NCI-H1930 (cell line): ENCODE measurements at places on chromosomes 4 and X.

- no peak for DNase-seq
Measured at GRCh38 chrX:43580621-43581020, 75.5 kb upstream of the MAOA start.

- no peak for DNase-seq
Measured at GRCh38 chrX:68989865-68990606, 161.2 kb downstream of the EFNB1 start.

DNA sequence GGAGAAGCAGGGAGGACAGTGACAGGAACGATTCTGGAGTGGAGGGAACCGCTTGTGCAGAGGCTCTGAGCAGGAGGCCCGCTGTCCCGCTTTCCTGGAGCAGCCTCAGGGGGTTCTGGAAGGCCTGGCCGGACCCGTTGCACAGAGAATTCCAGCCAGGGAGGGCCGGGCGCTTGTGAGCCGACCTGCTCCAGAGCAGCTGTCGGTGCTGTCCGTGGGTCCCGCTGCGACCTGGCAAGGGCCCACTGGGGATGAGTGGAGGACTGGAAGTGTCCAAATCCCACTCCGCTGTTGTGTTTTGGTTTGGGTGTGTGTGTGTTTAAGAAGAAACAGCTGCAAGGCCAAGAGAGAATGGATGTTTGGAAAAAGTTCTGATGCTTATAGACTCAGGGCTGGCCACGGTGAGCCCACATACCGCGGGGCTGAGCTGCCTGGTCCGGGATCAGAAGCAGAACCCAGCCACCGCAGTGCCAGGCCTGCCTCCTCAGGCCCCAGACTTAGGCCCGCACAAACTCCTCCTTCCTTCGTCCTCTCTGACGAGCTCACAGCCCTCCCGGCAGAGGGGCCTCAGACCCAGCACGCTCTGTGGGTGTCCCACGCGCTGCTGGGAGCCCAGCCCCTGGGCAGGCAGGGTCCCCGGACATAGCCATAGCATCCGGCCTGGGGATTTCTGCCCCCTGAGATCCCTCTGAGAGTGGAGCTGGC lies 73.9 kb downstream of the HTRA3 start:
- DNase-seq = no peak

- no peak for DNase-seq
Measured at GRCh38 chr4:38791010-38791409, 8.2 kb upstream of the TLR10 start.

- no peak for DNase-seq
Measured at GRCh38 chr4:112289407-112290253, 3.9 kb upstream of the TIFA start.

DNA sequence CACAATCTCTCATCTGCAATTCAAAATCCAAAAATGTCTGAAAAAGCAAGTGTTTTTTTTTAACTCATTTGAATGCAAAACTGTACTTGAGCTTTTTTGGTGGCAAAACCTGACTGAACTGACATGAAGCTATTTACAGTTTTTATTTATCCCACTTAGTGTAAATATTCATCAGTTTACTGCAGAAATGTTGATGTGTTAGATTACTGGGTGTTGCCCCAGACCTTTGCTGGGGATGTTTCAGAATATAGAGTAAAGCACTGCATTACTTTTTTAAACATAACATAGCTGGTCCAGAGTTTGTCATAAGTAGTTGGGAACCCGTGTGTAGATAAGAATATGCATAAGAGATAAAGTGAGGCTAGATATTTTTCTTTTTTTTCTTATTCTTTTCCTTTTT lies 27.3 kb downstream of the PTPN13 start:
- DNase-seq = no peak

GRCh38 chr4:82614838-82615449 lies 53.2 kb upstream of the TMEM150C start:
- no peak for DNase-seq

GRCh38 chrX:45157647-45158046 lies 43.0 kb downstream of the DIPK2B start:
- DNase-seq = no peak

- DNase-seq = no peak
Measured at GRCh38 chrX:45850197-45850774, 649.6 kb upstream of the DIPK2B start.

DNA sequence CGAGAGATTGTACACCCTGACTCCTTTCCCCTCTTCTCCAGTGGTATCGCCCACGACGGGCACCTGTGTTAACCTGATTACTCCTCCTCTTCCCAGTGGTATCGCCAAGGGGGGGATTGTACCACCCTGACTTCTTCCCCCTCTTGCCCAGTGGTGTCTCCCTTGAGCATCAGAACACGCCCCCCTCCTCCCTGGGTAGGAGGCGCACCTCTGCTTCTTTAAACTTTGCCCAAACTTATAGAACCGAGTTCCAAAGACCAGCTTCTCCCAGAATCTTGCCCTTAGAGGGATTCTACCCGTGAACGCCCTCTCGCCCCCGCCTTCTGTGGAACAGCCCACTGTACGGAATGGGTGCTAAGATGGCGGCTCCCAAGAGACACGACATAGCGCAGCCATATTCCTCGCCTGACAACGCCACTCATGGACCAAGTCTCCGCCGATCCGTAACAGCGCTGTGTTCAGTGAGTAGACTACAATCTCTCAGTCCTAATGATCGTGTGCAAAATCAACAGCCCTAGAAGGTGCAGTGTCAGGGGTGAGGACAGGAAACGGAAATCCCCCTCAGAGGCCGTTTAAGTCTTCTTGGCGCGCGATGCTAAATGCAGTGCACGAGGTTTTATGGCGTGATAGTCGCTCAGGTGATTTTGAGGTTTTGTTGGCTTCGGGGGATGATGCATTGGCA lies 4.2 kb upstream of the ZNF157 start:
- peak; percentile 90 for DNase-seq

- no peak for DNase-seq
Measured at GRCh38 chrX:19370061-19370460, 26.3 kb downstream of the PDHA1 start.

GRCh38 chr4:168758351-168758876 lies 251.6 kb downstream of the CBR4 start:
- DNase-seq = no peak

GRCh38 chr4:26751838-26752237 lies 108.8 kb upstream of the STIM2 start:
- no peak for DNase-seq

DNA sequence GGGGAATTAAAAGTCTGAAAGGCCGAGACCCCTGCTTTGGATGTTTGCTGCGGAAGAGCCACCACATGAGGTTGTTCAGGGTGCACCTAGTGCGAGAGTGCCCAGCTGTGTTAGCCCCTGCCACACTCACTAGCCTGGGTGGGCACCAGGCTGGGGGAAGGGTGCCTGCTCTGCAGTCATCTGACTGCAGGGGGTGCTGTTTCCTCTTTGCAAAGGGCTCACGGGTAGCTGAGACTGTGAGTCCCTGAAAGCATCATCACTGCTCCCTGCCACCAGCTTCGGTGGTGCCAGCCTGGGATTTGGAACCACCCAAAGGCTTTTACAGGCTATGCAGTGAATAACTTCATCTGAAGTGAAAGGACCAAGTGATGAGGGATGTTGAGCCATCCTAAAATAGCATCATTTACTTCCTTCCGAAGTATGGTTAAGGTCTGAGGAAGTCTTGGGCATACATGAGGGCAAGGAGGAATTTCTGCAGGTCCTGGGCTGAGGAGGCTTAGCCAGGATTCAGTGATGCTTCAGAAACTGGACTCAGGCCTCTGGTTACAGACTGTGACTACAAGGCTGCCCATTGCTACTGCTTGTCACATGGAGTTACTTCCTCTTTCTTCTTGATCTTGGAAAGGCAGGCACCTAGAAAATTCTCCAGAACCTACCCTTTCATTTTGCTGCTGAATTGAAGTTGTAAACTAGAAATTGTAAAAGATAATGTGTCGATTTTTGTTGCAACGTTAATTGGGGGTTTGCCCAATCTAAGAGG lies 293.2 kb upstream of the PRPS2 start:
- no peak for DNase-seq

GRCh38 chr4:48194971-48195370 lies 60.9 kb upstream of the TXK start:
- DNase-seq = no peak

- no peak for DNase-seq
Measured at GRCh38 chr4:136713140-136713539, 819.2 kb downstream of the PCDH18 start.

DNA sequence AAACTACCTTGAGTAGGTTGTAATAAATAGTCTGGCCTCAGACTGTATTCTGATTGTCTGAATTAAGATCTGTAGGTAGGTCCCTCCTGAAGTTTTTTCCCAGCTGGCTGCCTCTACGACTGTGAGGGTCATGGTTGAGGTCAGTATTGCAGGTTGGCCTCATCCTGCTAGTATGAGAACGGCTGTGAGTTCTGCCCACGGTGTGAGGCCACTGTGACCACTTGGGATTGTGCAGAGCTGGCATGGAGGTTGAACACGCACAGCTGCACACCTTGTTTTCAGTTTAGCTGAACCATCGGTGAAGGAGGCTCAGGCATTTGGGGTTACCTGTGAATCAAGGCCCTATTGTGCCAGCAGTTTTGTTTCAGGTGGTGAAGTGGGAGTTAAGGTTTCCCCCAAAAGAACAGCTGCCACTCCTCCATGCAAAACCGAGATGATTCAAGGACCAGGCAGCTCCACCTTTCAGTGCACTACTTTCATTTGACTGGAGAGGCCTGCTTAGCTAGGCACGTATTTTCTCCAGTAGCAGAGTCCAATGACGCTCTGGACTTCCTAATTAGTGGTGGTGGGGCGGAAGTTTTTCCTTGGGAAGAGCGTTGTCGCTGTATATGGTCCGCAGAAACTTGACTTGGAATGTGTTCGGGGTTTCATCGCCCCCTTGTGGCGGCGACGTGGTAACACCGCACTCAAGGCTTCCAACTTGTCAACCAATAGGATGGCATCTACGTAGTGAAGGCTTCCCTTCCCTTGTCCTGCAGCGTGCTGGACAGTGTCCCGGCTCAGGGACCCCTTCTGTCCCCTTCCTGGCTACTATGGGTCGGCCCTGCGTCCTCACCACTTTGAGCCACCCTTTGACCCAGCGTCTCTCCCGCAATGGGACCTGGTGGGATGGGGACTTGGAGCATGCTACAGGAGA lies 13.8 kb downstream of the CMC4 start:
- DNase-seq = peak; percentile 7

DNA sequence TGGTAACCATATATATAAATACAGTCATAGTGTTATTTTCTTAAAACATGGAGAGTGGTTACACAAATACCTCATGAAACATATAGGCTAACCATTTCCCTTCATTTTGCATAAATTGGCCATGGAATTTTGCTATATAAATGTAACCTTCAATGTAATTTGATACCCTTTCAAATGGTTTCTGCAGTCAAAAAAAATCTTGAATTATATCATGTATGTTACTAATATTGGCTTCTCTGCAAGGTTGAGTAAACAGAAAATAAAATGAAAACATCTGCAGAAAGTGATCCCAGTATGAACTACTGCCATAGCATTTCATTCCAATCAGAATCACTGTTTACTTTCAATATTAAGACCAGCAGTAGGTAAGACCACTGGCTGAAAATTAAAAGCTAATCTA lies 1165.9 kb upstream of the TENM3 start:
- no peak for DNase-seq
